IgD-negative memory B cell (primary cell): ENCODE measurements at places on chromosomes 2 and 18. TPM values are rescaled to one million over a fixed set of nuclear protein-coding genes. Genes with fewer than 3 reads are reported as not detected.

The SLC9A4 gene
- not detected for polyA plus RNA-seq

The SEMA4F gene
- polyA plus RNA-seq: 6.4 TPM

The HRH4 gene
- polyA plus RNA-seq: not detected

The HOXD13 gene
- not detected for polyA plus RNA-seq

The ACTG2 gene
- polyA plus RNA-seq: not detected

The SFTPB gene
- polyA plus RNA-seq: not detected

The PAIP2B gene
- 3.1 TPM for polyA plus RNA-seq

The EIF4E2 gene
- 55.3 TPM for polyA plus RNA-seq

The AQP12A gene
- polyA plus RNA-seq: not detected

The RFTN2 gene
- not detected for polyA plus RNA-seq

The PROKR1 gene
- polyA plus RNA-seq: not detected

The SMYD1 gene
- not detected for polyA plus RNA-seq

The GKN2 gene
- not detected for polyA plus RNA-seq
